ELR (cell line): ENCODE measurements at places on chromosomes 3 and 15.
A peak's percentile ranks its signal among the peaks of the same experiment; 100 is the strongest.

DNA sequence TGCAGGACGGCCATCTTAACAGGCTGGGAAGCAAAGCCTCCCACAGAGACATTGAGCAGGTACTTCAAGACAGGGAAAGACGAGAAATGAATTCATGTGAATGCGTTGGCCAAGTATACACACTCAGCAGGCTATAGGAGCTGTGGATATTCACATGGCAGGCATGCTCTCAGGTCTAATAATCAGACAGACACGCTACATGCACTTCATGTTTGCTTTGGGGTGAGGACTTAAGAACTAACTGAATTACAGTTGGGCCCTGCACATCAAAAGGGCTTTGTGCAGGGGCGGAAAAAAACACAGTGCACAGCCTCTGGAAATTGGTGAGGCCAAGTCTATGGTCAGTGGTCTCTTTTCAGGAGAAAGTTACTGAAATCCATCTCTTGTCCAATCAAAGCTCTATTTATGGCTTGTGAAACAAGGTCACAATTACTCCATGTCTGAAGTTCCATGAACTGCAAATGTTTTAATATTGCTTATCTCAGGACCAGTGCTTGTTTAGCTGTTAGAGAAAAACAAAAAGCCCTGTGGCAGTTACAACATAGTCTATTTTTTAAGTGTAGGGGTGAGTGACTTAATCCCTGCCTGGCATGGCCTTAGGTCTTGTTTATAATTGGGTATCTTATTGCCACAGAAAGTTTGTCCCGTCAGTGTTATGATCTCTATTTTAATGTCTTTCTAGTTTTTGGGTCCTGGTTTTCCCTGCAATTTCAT lies 100.6 kb upstream of the GOLGA6L6 start:
- no peak for DNase-seq

- DNase-seq = no peak
These were observed 131.4 kb downstream of the IQCH start for GRCh38 chr15:67385971-67386370.

DNA sequence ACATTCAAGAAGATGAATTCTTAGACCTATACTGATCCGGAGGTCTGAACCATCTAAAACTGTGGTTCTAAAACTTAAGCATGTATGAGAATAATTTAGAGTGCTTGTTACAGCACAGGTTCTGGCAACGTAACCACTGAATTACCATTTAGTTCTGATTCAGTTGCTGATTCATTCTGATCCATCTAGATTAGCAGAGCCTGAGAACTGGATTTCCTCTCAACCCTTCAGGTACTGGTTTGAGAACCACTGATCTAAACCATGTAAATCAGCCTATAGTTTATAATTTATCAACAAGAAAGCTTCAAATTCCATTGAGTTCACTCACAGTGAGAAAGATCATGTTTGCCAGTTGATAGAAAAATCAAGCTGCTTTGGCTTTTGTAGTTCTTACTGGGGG lies 1001.1 kb upstream of the EPHA6 start:
- DNase-seq = no peak

GRCh38 chr3:103554451-103554850 lies 1119.6 kb downstream of the ZPLD1 start:
- no peak for DNase-seq

DNA sequence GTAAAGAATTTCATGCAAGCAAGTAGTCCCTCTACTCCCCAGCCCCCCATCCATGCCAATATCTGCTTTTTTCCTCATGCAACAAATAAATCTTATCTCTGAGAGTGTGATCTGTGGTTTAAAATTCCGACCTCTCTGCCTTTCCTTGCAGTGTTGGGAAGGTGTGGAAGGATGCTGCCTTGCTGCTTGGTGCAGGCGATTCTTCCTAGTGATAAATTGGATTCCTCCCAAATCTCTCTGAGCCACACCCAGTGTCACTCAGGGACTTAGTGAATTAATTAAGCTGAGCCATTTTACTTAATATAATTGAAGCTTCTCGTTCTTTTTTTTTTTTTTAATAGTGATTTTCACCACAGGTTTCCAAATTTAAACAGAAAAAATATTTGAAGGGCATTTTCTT lies 3.4 kb downstream of the GAP43 start:
- no peak for DNase-seq

DNA sequence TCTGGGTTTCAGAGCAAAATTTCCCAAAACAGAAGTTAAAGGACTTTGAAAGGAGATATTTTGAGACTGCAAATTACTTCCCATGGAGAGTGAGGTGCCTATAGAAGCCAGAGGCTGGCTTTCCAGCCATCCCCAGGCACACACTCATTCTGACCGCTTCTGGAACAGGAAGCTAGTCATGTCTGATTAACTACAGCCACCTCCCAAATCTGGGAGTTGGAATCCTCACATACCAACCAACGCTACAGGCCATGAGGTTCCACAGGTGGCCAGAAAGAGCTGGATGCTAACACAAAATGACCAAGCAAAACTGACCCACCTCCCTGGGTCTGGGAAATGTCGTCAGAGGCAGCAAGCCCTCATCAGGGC lies 87.2 kb downstream of the SNRK start:
- DNase-seq = peak; percentile 65
